ENCODE measurements at places on chromosomes 1 and 21.
A peak's percentile ranks its signal among the peaks of the same experiment; 100 is the strongest.

DNA sequence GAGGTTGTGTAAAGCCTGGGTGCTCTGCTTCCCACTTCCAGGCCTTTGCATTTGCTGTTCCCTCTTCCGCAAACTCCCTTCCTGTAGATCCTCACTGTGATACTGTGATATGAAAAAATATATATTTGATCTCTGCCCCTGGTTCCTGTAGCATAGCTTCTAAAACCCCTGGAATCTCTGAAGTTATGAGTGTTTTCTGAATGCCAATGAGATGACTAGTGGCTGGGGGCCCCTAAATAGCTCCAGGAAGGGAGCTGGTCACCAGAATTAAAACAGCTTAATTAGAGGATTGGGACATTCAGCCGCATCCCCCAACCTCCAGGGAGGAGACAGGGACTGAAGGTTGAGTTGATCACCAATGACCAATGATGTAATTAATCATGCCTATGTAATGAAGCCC is 21.9 kb downstream of the DUSP10 start:
- no peak for DNase-seq

GRCh38 chr21:42527127-42527488 is 13.5 kb downstream of the SLC37A1 start:
- no peak for DNase-seq

DNA sequence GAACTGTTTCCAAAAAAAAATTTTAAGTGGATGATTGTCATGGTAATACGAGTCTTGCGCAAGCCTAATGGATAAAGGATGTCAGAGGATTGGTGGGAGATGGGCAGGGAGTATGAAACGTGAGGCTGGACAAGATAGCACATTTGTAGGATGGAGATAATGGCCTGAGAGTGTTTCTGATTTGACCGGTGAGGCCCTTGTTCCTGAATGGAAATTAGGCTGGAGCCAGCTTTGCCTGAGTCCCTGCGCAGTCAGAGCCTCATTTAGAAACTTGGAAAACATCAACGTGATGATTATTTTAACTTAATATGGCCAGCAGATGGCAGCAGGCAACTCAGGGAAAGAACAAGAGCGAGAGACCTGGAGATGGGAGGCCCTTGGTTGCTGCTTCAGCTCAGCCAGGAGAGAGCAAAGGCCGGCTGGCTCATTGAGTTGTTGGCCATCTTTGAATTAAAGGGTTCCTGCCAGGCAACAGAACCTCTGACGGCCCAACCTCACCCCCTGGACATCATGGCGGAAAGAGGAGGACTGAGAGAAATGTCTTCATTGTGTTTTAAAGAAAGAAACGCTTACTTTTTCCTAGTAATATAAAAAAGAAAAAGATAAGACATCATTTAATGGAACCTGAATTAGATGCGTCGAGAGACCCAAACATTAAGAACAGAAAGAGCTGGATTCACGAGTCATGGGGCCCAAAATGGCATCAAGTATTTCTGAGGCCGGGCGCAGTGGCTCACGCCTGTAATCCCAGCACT is 80.3 kb downstream of the SELENOF start:
- peak; percentile 63 for DNase-seq

DNA sequence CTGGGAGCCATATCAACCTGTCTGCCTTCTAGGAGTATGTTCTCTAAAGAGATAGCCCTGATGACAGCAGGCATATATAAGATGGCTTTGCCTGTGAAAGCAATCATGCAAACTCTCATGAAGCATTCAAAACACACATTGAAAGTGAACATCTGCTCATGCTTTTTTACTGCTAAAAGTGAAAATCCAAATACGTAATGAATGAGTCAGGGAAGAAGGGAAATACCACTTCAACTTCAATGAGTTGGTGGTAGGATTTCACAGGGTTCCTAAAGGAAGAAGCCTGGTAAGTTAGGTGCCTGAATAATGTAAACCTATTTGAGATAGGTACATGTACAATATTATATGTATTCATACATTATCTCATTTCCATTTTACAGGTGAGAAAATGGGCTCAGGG is 50.5 kb upstream of the SLFNL1 start:
- no peak for DNase-seq

DNA sequence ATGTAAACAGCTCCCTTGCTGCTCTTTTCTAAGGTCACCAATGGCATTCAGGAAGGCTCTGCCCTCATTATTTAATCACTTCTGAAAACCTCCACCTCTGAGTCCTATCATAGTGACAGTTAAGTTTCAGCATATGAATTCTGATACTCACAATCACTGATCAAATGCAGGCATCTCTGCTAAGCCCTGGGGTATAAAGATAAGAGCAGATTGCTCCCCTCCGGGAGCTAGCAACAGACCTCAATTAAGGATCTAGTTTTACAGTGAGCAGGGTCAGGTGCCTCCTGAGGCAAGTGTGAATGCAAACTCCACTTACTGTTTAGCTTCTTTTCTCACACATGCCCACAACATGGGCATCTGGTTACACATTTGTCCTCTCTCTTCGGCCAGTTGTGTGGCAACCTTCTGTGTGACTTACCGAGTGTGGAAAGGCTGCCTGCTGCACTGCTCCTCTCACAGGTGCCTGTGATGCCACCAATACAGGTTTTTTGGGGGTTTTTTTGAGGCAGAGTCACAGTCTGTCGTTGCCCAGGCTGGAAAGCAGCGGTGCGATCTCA is 15.0 kb downstream of the IL10RB start:
- DNase-seq: no peak

GRCh38 chr1:175754921-175755320 is 11.5 kb upstream of the TNR start:
- DNase-seq: no peak

- no peak for DNase-seq
Observed at GRCh38 chr1:108892356-108893140, 15.8 kb downstream of the GPSM2 start.

GRCh38 chr1:225479341-225479740 is 51.5 kb upstream of the LBR start:
- no peak for DNase-seq

- no peak for DNase-seq
Observed at GRCh38 chr21:45736690-45737484, 93.4 kb downstream of the PCBP3 start.

DNA sequence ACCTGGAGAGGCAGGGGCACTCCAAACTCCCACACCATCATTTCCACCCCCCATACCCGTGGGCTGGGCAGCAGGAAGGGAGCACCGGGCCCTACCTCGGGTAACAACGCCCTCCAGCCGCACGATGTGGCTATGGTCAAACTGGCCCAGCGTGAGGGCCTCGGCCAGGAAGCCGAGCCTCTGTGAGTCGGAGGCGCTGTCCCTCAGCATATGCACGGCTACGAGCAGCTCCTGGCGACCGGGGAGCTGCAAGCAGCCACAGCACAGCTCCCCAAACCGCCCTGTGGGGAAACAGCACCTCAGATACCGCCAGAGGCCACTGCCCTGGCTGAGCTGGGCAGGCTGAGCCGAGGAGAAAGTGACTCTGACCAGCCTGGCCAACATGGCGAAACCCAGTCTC is 29.2 kb downstream of the CDCA8 start:
- no peak for DNase-seq

All from left ventricle myocardium superior (tissue), 1 donor.